ENCODE measurements at places on chromosomes 6 and 20.

- no peak for DNase-seq
Measured at GRCh38 chr20:62907384-62908317, 18.7 kb downstream of the DIDO1 start.

GRCh38 chr6:160247457-160247883 is 11.2 kb downstream of the SLC22A2 start:
- no peak for DNase-seq

DNA sequence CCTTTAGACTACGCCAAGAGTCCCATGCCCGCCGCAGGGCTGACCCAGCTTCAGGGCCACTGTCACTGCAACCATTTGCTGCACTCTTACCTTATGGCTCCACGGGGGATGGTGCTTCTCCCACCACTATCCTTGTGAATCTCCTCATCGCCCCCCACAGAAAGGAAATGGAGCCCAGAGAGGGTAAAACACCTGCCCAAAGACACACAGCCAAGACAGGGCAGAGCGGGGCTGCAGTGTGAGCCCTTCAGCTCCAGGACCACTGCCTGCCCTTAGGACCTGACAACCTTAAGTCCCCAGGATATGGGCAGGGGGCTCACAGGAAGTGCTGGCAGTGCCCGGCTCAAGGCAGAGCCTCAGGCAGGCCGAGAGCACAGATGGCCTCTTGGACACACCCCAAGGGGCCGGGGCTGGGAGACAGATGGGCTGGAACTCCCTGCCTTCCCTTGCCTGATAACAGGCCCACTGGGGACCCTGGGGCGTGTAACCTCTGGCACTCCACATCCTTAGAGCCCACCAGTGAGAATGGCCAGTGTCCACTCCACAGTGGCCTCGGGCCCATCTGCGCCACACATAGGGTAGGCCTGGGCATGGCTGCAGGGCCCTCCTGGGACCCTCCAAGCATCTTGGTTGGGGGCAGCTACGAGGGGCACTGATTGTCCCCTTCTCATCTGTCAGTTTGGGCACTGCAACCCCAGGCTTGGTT is 265.2 kb downstream of the TAF4 start:
- no peak for DNase-seq

DNA sequence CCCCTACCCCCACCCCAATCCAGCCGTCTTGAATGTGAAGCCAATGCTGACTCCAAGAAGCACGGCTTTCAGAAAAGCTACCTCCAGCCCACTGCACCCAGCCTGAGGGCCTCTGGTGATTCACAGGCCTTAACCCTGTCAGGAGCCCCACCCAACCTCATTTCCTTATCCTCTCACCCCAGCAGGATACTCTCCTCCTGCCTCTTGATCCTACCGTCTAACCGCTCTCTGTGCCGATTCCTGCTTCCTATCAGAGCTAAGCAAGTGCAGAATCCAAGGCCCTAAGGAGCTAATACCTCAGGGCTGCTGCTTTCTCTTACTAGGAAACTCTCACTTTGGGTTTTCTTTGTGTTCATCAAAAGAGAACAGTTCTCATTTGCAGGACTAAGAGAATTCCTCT is 47.2 kb downstream of the TRERF1 start:
- DNase-seq = peak; percentile 19

DNA sequence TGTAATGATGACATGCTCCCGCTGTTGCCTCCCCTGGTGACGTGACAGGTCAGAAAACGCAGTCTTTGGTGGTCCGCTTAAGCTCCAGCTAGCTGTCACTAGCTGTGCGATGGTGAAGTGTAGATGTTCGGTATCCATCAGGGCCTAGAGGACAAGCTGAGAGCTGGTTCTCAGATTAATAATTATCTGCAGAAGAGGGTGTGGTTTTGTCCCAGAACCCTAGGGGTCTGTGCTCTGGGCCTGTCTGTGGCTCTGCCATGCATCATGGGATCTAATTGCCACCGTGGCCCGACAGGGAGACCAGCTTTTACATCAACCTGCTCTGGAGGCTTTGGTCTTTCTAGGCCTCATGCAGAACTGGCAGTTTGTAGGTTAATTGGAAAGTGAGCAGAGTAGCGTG is 34.1 kb downstream of the ERMARD start:
- DNase-seq = no peak

DNA sequence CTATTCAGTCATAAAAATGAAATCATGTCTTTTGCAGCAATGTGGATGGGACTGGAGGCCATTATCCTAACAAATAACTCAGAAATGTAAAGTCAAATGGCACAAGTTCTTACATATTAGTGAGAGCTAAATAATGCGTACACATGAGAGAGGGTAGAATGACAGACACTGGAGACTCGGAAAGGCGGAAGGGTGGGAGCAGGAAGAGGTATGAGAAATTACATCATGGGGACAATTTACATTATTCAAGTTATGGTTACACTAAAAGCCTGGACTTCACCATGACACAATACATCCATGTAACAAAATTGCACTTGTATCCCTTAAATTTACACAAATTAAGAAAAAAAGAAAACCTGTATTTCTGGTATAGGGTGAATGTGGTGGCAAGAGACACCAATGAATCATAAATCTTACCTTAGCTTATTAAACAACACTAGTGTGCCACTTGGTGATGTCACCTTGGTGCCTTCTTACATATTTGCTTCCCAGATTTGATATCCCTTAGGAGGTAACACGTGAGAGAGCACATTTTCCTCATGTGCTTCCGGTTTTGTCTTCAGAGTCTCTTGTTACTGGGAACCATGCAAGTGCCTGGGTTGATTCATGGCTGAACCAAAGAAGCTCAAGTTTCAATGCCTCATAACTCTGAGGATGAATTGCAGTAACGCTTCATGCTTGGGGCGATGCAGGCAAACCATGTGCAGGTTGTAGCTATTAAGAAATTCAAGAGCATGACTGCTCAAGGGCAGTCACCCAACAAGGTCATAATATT is 84.6 kb downstream of the DCDC2 start:
- no peak for DNase-seq

DNA sequence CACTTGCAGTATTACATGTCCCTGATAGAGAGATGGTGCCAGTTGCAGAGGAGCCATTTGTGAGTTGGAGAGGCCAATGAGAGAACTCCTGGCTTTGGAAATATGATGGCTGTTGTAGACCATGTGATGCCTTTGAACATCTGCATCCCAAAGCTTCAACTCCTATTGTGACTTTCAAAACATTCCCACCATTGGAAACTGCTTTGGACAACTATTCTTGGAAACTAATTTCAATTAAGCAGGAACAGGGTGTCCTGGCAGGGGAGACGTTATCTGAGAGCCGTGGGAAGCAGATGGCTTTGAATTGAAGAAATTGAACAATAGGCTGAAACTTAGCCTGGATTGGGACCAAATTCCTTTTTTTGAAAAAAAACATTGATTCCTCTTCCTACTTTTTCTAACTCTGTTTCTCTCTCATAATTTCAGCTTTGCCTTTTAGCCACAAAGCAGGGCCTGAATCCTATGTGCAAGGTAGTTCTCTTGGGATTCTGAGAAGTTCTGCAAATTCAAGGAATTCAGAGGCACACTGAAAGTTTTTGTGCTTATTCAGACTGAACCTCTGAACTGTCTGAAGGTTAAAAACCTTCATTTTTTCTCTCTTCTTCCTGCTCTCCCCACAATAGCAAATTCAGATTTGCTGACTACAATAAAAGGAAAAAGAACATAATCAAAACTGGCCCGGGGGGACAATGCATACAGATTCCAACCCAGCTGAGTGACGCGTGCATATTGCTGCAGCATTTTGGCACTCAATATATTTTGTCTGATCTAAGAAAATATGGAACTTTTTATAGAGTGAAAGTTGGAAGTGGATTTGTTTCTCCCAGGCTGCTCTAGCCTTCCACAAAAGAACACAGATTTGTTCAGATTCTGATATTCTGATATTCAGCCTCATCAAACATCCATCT is 720.4 kb upstream of the CHD6 start:
- DNase-seq = no peak

GRCh38 chr6:11330413-11330760 is 97.9 kb upstream of the NEDD9 start:
- peak; percentile 61 for DNase-seq

DNA sequence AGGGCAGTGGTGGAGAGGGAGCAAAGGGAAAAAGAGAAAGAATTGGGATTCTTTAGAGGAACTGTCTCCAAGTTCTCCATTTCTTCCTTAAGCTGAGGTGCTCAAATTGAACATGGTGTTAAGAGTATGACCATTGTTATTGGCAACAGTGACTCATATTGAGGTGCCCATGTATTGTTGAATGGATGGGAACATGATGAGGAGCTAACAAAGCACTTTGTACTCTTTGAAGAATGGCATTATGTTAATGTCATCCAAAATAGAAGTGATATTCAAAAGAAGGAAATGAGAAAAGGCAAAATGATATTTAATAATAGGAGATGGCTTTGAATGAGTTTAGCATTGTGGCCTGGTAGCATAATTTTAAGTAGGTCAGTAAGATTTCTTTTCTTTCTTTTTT is 261.1 kb downstream of the QKI start:
- no peak for DNase-seq

All from OCI-M1 (cell line).